ENCODE measurements at places on chromosomes 5 and 9.

DNA sequence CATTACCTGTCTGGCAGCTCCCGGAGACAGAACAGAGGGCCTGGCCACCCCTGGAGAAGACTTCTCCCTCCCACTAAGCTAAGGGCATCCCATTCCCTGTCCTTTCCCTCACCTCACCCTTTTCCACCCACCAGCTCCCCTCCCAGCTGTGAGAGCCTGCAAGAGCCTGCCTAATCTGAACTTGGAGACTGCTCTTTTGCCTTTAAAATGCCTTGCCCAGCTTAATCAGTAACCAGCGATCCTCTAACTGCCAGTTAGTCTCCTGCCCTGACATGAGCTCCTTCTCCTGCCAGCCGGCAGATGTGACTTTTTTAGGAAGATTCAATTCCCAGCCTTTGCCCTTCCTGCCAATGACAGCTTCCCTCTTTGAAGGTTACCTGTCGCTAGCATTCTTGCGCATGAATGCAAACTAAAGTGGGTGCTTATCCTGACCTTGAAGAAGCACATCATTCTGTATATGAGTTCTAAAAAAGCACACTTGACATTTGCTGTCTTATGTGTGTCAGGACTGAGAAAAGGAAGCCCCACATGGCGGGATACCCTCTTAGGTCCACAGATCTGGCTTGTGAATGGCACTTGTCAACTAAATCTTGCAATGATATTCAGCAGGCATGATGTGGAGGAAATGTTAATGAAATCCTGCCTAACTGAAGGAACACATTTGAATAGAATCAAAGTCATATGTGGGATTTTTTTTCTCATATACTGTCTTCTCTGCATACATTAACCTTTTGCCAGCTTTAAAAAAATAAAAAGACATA is 411.2 kb upstream of the SLC30A5 start:
- DNase-seq, result no peak

DNA sequence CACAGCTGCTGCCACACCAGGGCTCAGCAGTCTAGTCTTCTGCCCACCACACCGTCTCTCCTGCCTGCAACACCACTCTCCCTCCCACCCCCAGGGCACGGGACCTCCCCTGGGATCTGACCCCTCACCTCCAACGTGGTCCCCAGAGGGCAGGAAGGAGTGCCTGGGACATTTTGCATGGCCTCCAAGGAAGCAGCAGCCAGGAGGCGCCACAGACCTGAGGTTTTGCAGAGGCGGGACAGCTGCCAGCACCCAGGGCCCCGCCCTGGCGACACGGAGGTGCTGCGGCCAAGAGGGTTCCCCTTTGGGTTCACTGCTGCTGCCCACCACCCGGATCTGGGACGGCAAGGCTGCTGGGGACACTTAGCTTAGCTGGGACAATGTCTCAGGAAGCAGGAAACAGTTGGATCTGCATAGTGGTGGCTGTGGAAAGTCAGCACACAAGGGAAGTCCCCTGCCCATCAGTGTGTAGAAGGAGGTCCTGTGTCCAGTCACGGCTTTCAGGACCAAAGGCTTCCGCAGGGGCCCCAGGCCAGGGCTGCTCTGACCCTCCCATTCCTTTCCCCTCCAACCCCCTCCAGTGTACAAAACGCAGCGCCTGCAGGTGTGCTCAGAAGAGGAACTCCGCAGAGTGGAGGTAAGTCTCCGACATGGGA is 13.8 kb downstream of the PROP1 start:
- DNase-seq, result no peak

DNA sequence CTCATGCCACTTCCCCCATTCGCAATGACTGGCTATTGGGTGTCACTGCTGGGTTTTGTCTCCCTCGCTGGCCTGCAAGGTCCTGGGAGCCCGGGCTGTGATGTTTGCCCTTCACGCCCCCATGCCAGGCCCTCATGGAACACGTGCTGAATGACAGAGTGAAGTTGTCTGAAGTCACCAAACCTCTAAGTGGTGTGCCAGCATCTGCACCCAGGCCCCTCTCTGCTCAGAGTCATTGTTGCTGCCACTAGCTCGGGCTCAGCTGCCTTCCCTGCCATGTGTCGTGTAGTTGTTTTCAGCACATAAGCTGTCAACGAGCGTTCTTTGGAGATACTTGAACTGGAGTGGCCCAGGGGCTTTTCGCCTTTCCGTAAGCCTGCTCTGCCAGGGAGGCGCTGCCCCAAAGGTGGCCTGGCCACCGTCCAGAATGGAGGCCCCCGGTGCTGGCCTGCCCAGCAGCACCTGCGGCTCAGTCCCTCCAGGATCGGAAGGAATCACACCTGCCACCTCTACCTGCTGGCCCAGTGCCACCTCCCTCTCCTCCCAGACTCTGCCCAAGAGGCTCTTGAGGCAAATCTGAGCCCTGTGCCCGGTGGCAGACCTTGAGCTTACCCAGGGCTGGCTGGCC is 250.1 kb downstream of the PBX3 start:
- no peak for DNase-seq

DNA sequence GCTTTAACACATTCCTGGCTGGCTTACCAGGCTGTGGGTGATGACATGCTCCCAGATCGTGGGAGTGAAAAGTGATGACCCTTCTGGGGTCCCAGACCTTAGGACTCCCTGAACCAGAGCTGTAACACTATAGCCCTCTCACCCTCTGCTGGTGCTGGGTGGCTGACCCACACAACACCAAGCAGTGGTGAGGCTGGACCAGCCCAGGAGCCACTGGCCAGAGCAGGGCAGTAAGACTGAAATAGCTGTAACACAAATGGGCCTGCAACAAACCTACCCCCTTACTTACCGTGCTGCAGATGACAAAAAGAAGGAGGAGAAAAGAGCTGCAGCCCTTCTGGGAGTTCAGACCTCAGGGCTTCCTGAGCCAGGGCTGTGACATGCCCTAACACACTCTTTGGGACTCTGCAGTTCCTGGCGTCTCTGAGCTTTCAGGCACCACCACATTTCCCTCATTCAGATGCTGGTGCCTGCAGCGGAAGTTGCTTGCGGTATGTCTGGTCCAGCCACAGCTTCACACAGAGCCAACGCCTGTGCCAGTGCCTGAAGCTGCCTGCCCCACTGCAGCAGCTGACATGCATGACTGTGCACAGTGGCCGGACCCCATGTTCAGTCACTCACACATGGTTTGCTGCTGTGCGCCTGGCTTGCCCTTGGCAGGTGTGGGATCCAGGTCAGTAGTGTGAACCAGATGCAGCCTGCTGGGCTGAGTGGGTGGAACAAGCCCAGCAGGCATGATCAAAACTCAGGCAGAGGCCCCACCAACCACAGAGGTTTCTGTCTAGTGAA is 1247.4 kb downstream of the EFNA5 start:
- DNase-seq, result no peak

GRCh38 chr5:10576121-10576789 is 12.4 kb downstream of the ANKRD33B start:
- no peak for DNase-seq

- no peak for DNase-seq
These were observed 75.4 kb upstream of the ANKH start for GRCh38 chr5:14946815-14947620.

DNA sequence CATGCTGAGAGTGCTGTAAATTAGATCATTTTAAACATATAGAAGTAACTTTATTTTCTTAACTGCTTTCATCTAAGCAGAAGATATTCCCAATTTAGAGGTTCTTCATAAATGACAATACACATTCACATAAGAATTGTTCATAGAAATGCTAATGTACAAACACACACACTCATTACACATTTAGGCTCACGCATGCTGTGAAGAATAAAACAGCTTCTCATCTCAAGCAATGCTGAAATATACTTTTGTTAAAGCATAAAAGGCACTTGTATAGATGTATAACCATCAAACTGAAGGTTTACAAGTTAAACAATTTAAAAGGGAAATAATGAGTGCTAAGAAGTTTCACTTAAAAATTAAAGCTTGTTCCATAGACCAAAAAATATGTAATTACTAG is 18.1 kb upstream of the FTMT start:
- DNase-seq, result no peak

- DNase-seq, result no peak
These were observed 74.0 kb upstream of the NEK6 start for GRCh38 chr9:124183772-124184171.

DNA sequence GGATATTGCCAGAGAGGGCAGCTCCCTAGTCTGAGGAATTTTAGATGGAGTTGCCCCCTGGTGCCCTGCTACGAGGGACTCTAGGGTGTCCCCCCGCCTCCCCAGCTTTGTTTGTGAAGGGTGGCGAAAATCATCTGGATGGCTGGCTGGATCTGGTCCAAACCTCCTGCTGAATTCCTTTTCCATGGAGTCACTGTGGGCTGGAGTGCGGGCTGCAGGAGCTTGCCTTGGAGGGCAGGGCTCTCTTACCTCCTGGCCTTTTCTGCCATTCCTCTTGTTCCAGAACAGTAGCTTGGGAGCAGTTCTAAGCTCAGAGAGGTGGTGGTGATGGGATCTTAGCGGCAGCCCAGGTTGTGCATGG is 2.1 kb downstream of the SYNPO start:
- DNase-seq, result no peak

- no peak for DNase-seq
These were observed 122.2 kb downstream of the LHX2 start for GRCh38 chr9:124133727-124134126.

DNA sequence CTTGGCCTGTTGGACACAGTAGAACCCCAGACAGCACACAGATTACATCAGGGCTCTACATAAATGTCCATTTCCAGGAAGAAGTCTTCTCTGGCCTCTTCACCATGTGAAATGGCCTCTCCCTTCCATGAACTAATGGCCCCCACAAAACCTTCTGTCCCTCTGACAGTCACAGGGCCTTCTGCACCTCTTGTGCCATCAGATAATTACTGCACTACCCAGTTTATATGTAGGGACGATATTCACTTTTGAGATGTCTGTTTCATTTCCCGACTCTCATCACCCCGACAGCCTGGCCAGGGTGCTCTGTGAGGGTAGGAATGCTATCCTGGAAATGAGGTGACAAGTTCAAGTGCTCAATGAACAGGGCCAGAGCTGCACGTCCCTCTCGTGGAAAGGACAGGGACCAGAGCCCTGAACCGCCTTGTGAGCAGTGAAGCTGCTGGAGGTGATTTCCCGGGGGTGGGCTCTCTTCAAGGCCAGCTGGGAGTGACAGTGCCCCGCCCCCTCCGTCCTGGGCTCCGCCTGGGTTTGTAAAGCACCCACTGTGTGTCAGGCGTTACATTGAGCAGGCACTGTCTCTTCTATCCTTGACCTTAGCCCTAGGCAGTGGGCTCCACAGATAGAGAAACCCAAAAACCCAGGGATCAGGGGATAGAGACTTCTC is 3.0 kb upstream of the FAM78A start:
- DNase-seq, result no peak

DNA sequence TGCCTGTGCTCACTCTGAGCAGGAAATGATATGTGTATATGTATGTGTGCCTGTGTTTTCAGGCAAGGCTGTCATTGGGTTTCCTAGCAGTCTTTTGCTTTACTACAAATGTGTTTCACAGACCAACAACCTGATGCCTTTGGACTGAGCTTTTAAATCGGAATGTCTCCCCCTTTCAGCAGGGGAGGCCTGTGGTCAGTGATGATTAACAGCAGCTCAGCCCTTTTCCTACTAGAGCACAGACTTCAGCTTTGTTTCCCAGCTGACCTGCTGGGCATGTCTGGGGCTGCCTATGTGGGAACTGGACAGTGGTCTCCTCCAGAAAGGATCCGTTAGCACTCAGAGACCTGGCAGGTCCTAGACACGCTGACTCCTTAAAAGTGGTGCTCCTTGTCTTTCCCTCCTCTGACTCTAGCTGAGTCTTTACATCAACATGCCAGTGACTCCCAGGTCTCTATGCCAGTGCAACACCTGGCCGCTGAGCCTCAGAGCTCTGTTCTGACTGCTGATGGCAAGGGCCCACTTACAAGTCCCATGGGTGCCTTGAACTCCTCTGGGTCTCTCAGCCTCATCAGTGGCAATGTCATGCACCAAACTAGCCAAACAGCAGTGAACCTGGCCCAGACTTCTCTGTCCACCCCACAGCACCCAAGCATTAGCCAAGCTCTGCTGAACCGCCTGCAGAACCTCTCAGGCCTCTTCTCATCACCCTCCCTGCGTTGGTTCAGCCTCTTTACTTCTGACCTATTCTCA is 7.7 kb downstream of the MACROH2A1 start:
- DNase-seq, result no peak

- DNase-seq, result no peak
These were observed 29.8 kb upstream of the ENHO start for GRCh38 chr9:34552606-34552981.

- DNase-seq, result no peak
These were observed 5.5 kb upstream of the GLIS3 start for GRCh38 chr9:4305065-4305985.

DNA sequence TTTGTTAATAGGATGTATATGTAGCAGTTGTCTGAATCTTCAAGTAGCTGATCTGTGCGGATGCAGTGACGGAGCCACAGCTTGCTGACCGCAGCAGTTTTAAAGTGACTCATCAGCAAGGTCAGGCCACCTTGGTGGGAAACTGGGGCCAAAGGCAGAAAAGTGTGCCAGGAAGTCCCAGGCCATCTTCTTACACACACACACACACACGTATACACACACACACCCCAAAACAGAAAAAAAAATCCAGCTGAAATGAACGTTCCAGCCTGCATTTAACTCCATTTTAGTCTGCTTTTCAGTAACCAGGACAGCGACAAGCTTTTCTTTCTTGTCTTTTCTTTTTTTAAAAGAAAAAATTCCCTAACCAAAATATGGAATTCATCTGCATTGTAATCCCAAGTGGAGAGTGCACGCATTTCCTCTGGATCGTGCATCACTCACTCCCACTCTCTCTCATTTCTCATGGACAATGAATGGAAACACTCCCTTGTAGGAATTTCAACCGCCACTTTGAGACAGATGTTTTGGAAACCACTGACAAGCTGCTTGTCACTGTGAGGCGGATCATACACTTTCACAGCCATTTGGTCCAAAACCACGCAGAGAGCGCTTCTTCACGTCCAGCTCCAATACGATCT is 103.9 kb downstream of the LHFPL2 start:
- DNase-seq, result no peak

DNA sequence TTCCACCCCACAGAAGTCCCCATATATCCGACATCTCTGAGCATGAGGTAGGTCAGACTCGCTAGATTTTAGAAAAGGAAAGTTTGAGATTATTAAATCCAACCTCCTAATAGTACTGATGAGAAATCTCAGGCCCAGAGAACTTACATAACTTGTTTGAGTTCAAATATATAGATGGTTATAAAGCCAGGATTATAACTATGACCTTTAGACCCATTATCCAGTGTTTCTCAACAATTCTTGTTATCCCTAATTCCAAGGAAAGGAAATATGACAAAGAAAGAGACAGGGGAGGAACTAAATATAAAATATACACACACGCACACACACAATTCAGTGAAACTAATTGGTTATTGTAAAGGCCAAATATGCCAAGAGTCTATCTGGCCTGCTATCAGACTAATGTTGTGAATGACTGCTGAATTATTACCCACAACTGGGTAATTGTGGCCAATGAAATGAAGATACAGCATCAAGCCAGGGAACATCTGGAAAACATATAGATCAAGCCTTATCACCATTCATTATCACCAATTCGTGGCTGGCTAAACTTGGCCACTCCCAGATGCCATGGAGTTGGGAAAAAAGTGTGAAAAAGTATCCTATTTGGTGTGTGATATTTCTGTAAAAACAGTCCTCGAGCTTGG is 248.4 kb downstream of the PRELID2 start:
- DNase-seq, result no peak

All from omental fat pad (tissue), 4 donors.